Liver (tissue), 10 donors: ENCODE measurements at places on chromosomes 1 and 21.

GRCh38 chr1:33161061-33161681, 20.7 kb downstream of the TRIM62 start:
- no peak for DNase-seq

- DNase-seq: no peak
Measured at GRCh38 chr21:44432841-44433790, 22.2 kb upstream of the LRRC3 start.

DNA sequence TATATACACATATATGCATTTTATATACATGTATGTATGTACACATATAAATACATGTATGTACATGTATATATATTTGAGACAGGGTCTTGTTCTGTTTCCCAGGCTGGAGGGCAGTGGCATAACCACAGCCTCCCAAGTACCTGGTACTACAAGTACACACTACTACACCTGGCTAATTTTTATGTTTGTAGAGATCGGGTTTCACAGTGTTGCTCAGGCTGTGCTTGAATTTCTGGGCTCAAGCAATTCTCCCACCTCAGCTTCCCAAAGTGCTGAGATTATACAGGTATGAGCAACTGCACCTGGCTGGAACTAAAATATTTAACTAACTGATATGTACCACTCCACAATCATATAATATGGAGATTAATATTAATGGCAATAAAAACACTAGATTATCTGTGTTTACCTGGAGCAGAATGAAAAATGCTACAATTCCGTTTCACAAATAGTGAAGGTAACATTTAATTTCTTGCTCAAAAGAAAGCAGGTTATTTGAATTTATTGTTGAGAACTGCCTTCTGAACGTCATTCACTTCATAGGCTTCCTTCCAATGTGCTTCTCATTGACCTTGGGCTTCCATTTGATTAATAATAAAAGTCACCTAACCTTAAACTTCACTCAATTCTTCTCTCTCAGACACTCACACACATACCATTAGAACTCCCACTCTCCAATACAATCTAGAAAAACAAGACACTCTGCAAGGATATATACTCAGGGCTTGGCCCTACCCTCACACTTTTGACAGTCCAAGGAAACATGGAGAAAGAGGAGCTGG, 57.0 kb downstream of the PTGER3 start:
- no peak for DNase-seq

DNA sequence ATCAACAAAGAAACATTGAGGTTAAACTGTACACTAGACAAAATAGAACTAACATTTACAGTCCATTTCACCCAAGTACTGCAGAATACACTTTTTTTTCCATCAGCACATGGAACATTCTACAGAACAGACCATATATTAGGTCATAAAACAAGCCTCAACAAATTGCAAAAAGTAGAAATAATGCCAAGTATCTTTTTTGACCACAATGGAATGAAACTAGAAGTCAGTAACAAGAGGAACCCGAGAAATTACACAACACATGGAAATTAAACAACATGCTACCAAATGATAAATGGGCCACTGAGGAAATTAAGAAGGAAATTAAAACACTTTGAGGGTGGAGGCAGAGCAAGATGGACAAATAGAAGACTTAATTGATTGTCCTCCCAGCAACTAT, 8.4 kb upstream of the C1orf185 start:
- no peak for DNase-seq

- DNase-seq: no peak
Measured at GRCh38 chr21:45948576-45949141, 32.9 kb upstream of the COL6A1 start.

DNA sequence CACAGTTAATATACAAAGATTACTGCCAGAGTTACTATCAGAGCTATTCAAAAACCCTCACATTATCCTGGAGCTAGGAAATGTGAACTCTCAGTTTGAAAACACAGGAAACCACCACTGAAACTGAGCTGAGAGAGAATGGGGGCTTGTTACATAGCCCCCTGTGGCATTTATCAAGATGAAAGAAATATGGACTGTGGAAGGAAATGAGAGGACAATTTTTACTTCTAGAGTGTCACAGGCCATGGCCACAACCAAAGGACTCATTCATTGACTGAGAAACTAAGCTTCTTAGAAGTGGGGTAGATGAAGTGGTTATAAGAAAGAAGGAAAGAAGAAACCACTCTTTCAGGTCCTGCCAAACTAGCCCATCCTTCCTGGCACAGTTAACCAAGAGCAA, 25.3 kb downstream of the DSTYK start:
- DNase-seq: no peak

- no peak for DNase-seq
Measured at GRCh38 chr1:46761740-46762139, 37.1 kb upstream of the CYP4B1 start.

- no peak for DNase-seq
Measured at GRCh38 chr1:27952147-27952546, 7.6 kb upstream of the XKR8 start.
